Stimulated activated CD4-positive, alpha-beta T cell treated with anti-CD3 and anti-CD28 coated beads, Interleukin-1b, Interleukin-23, amount 100 ng/mL, for 4 hours (primary cell): ENCODE measurements at places on chromosomes 12 and 14.

- no peak for DNase-seq
These were observed 54.4 kb upstream of the PRMT8 start for GRCh38 chr12:3436461-3437065.

DNA sequence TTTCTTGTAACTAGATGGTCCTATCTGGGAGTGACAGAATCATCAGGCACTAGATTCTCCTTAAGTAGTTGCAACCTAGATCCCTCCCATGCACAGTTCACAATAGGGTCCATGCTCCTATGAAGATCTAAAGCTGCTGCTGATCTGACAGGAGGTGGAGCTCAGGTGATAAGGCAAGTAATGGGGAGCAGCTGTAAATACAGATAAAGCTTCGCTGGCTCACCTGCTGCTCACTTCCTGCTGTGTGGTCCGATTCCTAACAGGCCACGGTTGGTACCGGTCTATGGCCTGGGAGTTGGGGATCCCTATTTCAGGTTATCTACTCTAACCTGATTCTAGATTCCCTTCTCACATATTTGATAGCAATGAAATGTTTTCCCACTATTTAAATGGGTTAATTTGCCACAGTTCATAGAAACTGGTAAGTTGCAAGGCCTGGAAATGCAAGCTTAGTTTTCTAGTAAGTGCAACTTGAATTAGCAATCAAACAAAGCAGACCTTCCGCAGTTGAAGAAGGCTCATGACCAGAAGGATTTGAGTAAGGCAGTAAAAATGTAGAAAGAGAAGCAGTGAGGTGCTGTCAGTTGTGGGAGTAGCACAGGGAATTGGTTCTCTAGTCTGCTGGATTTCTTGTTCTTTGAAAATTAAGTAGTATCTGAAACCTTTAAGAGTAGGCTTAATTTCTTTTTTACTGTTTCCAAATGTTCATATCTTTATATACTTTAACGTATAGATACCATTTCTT is 332.3 kb downstream of the EGLN3 start:
- no peak for DNase-seq

GRCh38 chr12:41919526-41920261 is 225.0 kb downstream of the GXYLT1 start:
- no peak for DNase-seq

DNA sequence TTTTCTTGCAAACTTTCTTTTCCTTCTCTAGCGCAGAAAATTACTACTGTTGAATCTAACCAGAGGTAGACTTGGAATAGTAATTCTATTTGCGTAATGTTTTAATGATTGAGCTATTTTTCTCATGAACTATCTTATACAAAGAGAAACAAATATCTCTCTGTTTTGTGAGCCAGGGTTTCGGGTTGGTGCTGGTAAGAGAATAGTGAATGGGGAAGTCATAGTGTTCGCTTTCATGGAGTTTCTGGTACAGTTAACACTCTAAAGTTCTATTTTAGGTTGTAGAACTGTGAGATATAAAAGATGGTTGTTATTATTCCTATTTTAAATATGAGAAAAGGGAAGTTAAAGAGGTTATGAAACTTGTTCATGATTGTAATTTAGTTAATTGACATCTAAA is 6.6 kb downstream of the CLEC1B start:
- DNase-seq = no peak

DNA sequence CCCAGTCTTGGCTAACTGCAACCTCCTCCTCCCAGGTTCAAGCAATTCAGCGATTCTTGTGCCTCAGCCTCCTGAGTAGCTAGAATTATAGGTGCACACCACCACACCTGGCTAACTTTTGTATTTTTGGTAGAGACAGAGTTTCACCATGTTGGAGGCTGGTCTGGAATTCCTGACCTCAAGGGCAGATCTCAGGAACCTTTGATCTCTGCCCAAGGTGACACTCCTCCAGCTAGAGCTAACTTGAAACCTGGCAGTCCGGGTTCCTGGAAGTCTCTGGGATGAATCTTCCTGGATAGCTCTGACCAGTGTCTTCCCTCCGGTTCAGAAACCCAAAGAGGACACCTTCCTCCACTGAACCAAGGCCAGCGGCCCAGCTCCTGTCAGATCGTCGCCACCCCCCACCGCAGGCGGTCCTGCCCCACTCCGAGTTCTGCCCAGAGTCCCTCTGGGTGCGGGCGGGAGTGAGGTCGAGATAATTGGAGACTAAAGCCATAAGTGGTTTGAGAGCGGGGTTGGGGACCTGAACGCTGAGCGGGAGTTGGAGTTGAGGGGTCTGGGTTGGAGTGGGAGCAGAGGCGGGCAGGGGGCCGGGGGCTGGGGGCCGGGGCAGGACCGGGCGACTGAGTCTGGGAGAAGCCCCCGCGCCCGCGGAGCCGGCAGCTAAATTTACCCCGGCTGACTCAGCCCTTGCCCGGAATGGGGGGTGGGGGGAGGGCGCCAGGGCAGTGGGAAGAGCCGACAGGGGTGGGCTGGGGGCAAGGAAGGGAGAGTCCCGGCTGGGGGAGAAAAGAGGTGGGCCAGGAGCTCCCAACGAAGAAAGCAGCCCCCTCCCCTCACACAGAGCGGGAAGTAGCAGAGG is 4.7 kb downstream of the DDN start:
- DNase-seq = no peak

DNA sequence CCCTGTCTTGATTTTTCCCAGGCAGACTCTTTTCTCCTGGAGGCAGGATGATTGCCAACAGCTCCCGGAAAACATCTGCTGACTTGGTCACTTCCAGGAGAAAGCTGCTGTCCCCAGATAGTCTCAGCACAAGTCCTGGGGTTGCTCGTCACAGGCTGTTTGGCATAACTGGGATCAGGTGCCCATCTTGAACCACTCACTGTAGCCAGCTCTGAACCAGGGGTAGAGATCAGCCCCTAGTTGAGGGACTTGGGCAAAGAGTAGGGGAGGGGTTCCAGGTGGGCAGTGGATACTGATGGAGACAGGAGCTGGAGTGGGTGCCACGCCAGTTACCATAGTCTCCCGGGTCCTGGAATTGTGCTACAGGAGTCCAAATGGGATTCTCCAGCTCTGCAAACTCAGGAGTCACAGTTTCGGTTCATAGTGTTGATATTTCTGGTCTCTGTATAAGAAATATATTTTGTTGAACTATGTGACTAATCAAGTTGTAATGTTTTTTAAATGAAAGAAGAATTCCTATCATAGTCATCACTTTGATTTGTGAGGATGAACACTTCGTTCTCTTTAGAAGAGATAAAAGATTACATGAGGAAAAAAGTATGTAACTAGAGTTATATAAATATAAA is 1154.5 kb downstream of the AACS start:
- no peak for DNase-seq

DNA sequence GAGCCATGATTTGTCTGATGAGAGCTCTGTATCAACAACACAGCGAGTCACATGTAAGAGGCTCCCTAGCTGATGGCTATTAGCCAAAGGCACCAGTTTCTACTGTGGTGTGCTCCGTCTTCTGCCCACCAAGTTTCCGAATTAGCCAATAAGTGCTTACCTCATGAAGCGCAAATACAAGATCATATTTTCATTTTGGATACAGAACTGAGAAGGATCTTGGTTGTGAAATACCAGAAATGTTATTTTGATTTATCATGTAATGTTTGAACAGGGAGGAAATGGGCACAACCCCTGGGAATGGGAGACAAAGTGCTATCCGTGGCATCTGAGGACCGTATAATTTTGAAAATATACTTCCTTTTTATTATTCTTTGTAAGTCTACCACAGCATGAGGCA is 234.3 kb downstream of the DACT1 start:
- no peak for DNase-seq

DNA sequence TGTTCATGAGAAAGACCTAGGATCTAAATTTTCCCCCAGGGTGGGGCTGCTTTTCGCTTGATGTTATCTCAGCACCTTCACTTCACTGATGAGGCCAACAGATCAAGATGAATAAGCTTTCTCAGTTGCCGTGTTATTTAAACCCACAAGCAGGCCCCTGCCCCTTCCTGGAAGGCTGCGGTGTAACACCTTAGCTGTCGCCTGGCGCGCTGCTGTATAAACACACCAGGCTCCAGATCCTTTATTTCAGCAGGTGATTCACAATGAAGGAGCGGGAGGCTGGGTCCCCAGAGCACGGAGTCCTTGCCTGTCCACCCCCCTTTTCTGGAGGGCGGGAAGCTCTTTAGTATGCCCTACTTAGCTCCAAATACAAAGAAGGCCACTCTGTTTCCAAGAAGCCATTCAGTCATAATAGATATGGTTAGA is 515.4 kb downstream of the FUT8 start:
- DNase-seq = peak; percentile 43

DNA sequence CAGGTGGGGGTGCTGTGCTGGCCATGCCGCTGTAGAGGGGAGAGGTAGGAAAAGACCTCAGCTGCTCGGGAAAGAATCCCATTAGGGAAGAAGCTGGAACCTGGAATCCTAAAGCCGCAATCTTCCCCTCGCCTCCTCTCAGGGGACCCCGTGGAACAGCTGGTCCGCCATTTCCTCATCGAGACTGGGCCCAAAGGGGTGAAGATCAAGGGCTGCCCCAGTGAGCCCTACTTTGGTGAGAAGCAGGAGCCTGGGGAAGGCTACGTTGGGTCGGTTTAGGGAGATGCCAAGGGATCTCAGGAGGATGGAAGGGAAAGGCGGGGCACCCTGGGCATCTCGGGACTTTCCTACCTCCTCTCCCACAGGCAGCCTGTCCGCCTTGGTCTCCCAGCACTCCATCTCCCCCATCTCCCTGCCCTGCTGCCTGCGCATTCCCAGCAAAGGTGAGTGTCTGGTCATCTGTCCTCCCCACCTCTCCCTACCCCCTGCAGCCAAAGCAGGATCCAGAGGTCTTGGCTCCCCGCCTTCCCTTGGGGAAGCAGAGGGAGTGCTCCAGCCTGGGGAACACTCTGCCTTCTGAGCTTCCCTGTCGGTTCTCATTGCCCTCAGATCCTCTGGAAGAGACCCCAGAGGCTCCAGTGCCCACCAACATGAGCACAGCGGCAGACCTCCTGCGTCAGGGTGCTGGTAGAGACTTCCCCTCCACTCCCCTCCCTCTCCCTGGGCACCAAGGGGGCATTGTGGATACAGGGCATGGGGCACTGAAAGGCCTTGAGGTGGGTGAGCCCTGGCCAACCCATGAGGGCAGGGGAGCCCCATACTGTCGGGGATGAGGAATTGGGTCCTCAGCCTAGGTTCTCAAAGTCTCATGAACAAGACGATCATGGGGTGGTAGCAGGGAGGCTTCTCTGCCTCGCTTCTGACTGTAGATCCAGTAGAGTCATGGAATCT is 12.4 kb downstream of the TNS2 start:
- no peak for DNase-seq

- DNase-seq = no peak
These were observed 12.1 kb downstream of the ADCK1 start for GRCh38 chr14:77812028-77812427.

DNA sequence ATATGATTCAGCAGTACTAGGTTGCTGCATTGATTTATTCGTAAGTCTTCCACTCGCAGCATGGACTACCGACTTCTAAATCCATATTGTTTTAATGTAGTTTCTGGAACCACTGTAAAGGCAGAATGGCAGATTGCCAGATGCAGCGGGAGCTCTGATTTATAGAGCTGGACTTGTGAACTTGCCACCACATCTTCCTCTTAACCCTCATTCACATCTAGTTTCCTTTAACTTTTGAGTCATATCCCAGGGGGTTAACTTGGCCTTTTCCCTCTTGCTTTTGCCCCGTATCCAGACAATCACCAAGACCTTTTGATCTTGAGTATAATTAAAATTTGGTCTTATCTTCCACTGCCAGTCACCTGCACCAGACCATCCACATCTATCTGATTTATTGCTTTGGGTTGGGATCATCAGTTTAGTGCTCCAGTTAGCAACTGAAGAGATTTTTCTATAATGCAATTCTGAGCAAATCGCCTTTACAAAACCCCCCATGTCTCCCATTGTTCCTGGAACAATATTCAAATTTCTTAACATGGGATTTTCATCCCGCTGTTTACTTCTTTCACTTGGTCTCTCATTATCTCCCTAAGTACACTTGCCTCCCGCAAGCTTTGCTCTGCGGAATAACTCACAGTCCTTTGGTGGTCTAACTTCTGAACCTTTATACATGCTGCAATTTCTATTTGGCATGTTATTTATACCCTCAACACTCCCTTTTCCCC is 130.5 kb downstream of the ACSS3 start:
- no peak for DNase-seq

DNA sequence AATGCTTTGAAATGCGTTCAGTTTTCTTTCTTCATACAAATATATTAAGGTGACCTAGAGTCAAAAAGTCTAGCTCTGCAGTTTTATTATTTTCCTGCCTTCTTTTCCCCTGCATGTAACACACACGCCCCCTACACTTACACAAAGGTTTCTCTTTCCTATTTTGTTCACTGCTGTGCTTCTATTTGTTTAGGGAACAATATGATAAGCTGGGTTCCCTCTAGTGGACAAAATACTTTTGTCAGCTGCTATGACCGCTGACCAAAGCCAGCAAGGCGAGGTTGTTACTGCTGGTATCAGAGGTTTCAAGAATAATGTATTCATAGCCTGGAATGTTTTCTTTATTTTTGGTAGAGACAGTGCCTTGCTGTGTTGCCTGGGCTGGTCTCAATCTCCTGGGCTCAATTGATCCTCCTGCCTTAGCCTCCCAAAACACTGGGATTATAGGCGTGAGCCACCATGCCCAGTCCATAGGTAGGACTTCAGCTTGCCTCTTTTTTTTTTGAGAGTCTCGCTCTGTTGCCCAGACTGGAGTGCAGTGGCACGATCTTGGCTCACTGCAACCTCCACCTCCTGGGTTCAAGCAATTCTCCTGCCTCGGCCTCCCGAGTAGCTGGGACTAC is 33.4 kb downstream of the FNTB start:
- DNase-seq = no peak

GRCh38 chr12:27828196-27828595 is 48.2 kb upstream of the MANSC4 start:
- no peak for DNase-seq

GRCh38 chr14:100893760-100894159 is 9.8 kb downstream of the RTL1 start:
- no peak for DNase-seq

- DNase-seq = no peak
These were observed 5.1 kb downstream of the SHMT2 start for GRCh38 chr12:57234571-57235016.

GRCh38 chr12:102811110-102811737 is 105.8 kb downstream of the PAH start:
- no peak for DNase-seq

GRCh38 chr12:57157588-57158173 is 10.3 kb upstream of the LRP1-AS start:
- no peak for DNase-seq

GRCh38 chr12:112841906-112842305 is 50.4 kb downstream of the RPH3A start:
- DNase-seq = no peak

- no peak for DNase-seq
These were observed 62.5 kb upstream of the HIF1A start for GRCh38 chr14:61632807-61633206.
